ENCODE measurements at places on chromosomes 3 and 15.

DNA sequence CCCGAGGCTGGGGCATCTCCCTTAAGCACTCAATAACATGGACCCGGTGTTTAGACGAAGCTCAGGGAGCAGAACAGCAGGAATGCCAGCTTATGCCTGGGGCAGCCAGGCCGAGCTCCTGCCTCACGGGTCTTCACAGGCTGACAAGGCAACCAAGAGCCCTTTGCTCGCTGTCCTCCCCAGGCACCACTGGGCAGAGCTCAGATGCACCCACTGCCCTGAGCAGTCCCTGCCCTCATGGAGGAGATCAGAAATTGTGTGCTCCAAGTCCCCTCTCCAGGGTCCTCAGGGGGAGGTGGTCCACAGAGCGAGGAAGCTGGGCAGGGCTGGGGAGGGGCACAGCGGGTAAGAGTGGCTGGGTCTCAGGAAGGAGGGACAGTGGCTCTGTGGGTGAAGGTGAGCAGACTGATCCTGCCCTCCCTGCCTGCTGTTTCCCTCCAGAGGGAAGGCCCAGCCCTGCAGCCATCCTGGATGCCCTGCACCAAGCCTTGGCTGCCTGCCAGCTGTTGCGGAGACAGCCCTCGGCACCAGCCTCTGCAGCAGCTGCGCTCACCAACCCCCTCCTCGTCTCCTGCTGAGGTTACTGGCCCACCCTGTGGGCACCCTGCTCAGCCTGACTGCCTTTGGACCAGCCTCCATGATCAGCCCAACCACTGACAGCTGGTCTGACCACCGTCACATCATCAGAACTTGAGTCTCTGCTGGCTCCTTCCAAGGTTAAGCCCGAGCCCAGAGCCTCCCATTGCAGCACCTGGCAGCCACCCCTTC lies 21.1 kb upstream of the GP9 start:
- no peak for DNase-seq

- DNase-seq, result no peak
Measured at GRCh38 chr3:135440746-135441145, 524.8 kb upstream of the PPP2R3A start.

- no peak for DNase-seq
Measured at GRCh38 chr15:85716261-85716660, 78.5 kb downstream of the KLHL25 start.

- no peak for DNase-seq
Measured at GRCh38 chr15:26662283-26662682, 110.6 kb downstream of the GABRB3 start.

DNA sequence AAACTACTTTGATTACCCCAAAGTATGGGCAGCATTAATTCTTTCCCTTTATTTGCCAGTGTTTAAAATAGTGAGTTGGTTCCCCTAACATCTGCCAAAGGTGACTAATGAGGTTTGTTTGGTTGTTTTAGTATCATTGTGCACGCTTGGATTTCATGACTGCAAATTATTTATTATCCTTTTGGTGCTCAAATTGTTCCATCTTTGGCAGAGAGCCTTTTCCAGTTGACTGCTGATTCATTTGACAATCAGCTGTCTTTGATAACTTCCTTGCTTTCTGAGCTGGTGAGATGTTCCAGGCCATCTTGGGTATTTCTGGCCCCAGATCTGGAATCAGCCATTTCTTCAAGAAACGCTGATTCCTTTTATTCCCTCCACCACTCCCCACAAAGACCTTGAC lies 8.9 kb downstream of the DLEC1 start:
- no peak for DNase-seq

DNA sequence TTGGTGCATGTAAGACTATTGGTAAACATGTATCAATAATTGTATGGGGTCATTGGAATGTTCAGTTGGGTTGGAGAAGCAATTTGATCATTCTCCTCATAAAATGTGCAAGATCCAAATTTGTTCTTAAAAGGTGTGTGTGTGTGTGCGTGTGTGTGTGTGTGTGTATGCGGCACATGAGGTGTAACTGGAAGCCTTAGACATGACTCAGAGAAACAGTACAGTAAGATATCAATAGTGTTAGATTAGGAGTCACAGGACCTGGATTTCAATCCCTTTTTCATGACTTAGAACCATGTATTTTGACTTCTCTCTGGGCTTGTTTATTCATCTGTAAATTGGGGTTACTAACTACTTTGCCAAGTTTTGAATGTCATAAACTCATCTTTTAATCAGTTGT lies 38.3 kb downstream of the RSRC1 start:
- DNase-seq, result no peak

GRCh38 chr15:98440917-98441316 lies 207.4 kb upstream of the IGF1R start:
- no peak for DNase-seq

DNA sequence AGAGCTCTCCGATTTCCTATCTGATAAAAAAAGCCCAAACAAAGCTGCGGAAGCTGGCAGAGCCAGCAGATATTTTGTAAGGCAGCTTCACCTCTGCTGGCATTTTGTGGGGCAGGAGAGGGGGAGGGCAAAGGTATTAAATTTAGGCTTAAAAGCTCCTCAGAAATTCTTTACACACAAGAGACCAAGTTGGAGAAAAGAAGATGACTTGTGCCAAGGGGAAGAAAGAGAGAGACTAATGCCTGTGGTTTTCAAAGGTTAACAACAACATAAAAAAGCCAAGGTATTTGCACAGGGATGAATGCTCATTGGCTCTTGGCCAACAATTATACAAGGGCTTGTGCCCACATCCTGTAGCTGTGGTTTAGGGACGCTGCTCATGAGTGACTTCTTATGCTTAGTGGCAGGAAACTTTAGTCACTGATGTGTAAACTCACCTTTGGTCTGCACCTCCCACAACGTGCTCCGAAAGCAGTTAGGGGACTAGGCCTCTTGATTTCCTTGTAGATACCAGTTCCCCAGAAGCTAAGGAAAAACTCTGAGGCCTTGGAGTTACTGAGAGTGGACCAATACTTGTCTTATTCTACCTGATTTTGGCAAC lies 152.9 kb downstream of the TPRG1 start:
- DNase-seq, result peak; percentile 99

DNA sequence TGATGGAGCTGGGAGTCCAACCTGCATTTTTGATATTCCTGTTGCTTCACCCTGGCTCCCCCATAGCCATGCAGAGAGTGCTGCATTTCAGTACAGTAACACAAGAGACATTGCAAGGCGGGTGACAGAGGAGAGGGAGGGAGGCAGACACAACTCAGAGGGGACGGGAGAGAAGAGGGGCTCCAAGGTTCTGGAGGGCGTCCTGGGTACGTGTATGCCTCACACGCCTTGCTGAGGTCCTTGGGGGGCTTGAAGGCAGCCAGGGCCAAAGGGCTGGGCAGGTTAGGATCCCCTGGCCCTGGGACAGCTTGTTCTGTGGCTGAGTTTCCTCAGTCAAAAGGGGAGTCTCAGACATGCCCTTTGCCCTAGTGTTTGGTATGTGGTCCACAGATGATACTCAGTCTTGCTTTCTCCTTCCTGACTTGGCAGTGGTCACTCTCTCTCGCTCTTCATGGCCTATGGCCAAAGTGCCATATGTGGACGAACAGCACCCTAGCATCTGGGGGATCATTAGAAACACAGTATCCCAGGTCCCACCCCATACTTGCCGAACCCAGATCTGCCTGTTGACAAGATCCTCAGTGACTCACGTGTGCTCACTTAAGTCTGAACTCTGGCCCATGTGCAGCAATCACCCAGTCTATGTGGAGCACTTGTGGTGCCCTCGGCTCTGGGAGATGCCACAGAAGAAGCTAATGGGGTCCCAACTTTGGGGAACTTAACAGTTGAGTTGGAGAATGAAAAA lies 52.9 kb downstream of the FGD5 start:
- no peak for DNase-seq

DNA sequence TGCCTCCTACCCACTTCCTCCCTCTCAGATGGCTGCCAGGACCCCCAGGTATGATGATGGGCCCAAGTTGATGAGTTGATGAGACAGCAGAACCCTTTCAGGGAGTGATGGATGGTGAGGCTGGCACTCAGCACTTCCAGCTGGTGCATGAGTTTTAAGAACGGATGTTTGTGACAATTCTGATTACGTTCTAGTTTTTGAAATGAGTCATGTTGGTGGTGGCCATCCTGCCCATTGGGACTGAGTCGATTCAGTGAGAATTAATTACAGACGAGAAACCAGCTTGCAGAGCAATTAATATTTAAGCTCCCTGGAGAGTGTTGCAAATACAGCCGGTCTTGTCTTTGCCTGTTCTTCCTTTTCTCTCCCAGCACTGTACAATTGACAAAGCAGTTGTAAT lies 56.9 kb upstream of the NR2C2 start:
- DNase-seq, result no peak

DNA sequence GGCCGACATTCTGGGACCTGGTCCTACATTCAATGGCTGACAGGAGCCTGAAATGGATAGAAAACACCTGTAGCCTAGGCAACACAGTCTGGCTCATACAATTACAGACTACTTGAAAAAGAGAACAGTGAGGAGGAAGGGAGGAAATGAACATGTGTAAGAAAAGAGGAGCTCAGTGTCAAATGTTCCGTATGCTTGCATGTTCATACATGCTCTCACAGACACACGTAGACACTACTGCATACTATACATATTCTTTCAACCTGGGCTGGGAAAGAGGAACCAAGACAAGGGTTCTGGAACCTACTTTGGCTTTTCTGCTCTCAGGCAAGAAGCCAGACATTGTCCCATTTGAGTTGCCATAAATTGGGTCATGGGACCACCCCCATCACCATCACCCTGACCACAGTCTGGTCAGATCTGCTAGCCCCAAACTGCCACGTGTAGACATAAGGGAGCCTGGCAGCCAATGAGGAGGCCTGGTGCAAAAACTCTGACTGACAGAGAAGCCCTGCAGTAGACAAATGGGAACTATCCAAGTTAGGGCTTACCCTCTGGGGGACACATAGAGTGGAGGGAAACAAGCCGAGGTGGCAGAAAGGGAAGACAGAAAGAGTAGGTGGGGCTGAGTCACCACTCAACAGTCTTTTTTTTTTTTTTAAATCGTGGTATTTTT lies 310.0 kb downstream of the SHQ1 start:
- no peak for DNase-seq

GRCh38 chr3:32758375-32758753 lies 59.4 kb upstream of the TRIM71 start:
- DNase-seq, result no peak

DNA sequence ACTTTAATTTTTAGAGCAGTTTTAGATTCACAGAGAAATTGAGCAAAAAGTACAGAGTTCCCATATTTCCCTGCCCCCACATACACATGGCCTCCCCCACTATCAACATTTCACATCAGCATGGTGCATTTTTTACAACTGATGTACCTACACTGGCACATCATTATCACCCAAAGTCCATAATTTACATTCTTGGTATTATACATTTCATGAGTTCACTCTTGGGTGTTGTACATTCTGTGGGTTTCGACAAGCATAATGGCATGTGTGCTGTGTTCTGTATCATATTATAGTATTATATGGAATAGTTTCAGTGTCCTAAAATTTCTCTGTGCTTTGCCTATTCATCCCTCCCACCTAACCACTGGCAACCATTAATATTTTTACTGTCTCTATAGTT lies 419.8 kb upstream of the THBS1 start:
- no peak for DNase-seq

DNA sequence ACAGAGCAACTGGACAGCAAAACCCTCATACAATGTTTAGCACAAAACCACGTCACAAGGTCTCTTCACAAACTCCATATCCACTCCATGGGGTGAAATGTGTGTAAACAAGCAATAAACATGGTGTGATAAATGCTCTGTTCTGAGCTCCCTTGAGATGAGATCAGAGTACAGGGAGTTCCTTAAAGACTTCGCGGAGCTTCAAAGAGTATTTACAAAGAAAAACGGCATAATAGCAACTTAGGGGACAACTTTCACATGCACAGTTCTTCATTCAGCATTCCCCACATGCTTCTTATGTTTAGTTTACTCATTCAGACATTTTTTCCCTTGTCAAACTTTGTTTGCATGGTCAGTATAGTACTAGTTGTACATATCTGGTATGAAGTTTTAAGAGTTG lies 52.5 kb upstream of the SUCLG2 start:
- no peak for DNase-seq

DNA sequence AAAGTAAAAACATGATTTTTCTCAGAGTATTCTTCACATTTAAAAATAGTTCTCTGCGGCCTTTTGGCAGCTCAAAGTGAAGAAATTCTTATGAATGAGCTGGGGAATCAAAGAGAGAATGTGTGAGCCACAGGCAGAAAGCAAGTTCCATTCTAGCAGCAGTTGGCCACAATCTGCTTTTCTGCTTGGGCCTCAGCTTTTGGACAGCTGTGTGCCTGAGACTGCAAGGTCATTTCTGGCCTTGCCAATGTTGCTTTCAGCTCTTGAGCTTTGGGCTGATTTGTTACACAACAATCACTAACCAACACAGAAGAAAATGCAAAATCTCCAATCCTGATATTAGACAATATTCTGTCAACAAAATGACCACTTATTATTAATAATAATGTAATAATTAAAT lies 14.4 kb upstream of the TM4SF4 start:
- no peak for DNase-seq

- no peak for DNase-seq
Measured at GRCh38 chr15:35722501-35722900, 176.5 kb upstream of the DPH6 start.

DNA sequence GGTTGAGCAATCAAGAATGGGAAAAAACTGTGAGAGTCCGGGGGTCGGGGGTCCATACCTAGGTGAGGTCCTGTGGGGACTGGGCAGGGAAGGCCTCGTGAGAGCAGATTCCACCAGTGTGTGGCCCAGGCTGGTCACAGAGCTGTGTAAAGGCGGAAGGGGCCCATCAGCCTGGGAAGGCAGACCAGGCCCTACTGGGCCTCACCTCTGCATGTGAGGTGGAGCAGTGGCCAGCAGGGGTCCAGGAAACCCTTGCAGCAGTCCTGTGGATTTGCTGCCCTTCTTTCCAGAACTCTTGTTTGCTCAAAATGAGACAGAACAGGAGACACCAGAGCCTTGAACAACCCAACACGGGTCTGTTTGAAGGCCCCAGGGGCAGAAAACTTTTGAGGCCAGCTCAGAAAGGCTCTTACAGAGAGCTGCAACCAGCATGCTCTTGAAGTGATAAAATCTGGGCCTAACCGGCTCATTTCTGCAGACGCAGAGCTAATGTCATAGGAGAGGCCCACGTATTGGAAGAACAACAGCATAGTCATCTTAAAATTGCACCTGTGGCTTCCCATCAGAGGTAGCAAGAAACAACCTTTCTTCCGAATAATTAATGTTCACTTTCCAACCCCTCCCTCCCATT lies 30.3 kb upstream of the HHATL start:
- no peak for DNase-seq

DNA sequence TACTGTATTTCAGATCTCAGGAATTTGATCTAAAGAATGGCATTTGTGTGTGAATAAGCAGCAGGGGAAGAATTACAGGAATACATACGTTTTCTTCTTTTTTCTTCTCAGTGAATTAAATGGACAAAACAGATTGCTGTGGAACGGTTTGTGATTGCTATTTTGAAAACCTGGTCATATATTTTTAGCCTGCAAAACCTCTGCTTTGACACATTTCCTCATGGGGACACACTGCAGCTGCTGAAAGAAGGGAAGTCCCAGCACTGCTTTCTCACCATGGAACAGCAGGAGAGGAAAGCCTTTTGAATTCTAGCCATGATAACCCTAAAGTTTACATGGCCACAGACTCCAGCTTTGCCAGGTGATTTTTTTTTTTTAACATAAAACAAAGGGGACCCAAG lies 315.0 kb downstream of the OXSM start:
- DNase-seq, result no peak

Data from T-helper 1 cell (primary cell).